ENCODE measurements at places on chromosomes 1 and 21. TPM values are rescaled to one million over a fixed set of nuclear protein-coding genes. Genes with fewer than 3 reads are reported as not detected.

GJA8 gene
- not detected for total RNA-seq

DNA sequence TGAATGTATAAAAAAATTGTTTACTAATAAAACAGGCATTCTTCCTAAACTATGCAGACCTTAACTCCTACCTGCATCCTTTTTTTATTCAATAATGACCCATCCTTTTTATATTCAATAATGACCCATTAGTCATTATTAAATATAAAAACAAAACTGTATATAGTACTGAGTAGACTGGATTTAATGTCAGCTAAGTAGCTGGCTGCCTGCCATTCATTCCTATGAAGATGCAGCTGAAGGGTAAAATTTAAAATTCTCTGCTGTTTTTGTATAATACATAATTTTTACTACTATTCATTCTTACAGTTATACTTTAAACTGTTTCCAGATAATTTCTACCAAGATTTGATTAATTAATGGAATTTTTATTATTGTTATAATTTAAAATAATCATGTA is 79.3 kb downstream of the DENND1B start:
- no peaks in the 10 kb centered on the region for H3K27me3 ChIP-seq
- no peak overlapping the region for H3K4me3 ChIP-seq
- H3K36me3 ChIP-seq: no peaks in the 10 kb centered on the region
- no peak overlapping the region for H3K27ac ChIP-seq
- DNase-seq: no peak

DCDC2B gene
- total RNA-seq: not detected

FCRL4 gene
- not detected for total RNA-seq

DNA sequence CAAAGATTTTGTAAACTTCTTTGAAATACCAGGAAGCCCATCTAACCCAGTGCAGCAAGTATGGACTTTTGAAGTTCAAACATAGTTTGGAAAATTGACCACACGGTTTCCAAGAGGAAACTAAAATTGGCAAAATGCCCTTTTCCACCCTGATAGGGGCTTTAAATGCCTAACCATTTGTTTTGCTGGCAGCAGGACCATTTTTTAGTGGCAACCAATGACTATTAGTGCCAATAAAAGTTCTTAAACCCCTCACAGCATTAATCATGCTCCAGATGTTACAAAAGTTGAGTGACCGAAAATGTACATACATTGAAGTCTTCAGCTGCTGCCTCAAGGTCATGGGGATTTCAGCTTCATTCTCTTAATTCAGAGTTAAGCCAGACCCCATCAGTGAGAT is 46.4 kb upstream of the ENAH start:
- H3K4me3 ChIP-seq: no peak overlapping the region
- peaks cover 36% of the 10 kb centered on the region for H3K4me1 ChIP-seq
- no peak for DNase-seq
- H3K27ac ChIP-seq: peak overlapping the region; percentile 3
- H3K27me3 ChIP-seq: no peaks in the 10 kb centered on the region

Measured in heart left ventricle (tissue), 16 donors.